ENCODE measurements at places on chromosomes 4 and X.

DNA sequence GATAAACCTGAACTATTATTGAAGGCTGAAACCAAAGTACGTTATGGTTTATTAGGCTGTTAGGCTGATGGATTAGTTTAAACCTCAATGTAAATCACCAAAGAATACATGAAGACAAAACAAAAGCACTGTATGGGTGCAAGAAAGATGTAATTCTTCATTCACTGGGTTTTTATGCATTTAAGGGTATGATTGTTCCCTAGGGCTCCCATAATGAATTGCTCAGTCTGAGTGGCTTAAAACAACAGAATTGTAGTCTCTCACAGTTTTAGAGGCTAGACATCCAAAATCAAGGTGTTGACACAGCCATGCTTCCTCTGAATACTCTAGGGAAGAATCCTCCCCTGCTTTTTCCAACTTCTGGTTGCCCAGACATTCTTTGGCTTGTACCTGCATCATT lies 222.8 kb downstream of the TENM3 start:
- DNase-seq = no peak

GRCh38 chr4:37770016-37770415 lies 56.5 kb upstream of the PGM2 start:
- no peak for DNase-seq

- no peak for DNase-seq
Measured at GRCh38 chr4:114474188-114474800, 124.3 kb upstream of the UGT8 start.

GRCh38 chr4:174402470-174403176 lies 118.9 kb downstream of the CEP44 start:
- DNase-seq = no peak

DNA sequence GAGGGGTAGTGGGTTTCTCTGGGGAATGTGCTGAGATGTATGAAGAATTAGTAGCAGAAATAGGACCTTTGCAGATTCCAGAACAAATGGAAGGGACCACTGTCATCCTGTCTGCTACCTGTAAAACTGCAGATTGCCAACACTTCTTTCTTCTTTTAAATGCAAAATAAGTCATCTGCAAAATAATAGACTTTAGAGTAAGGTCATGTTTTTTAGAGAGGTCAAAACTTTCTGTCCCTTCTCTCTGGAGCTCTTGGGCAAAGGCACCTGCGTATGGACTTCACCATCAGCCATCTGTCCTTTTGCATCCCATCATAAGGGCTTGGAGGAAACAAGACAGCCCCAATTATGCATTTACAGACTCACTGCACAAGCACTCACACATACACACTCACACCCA lies 121.1 kb upstream of the PPARGC1A start:
- DNase-seq = no peak

DNA sequence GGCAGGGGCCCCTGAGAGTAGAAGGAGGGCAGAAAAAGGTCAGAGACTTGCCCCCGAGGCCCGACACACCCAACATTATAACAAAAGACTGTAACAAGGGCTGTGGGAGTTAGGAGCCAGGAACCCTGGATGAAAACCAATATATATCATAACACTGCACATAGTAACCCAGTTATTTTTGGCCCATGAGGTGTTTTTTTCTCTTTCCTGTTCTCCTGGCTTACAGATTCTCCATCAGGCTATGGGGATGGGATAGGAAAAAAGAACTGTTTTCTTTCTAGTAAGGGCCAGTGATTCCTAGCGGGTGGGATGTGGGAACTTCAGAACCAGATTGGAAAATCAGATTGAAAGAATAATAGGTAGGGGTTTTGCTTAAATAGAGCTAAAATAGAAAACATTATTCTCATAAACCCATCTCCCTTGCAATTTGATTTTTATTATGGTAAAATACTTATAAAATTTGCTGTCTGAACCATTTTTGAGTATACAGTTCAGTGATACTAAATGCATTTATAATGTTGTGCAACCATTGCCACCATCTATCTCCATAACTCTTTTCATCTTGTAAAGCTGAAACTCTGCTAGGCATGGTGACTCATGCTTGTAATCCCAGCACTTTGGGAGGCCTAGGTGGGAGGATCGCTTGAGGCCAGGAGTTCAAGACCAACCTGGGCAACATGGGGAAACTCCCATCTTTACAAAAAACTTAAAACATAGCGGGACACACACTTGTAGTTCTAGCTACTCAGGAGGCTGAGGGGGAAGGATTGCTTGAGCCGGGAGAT lies 33.5 kb downstream of the SNX25 start:
- no peak for DNase-seq

DNA sequence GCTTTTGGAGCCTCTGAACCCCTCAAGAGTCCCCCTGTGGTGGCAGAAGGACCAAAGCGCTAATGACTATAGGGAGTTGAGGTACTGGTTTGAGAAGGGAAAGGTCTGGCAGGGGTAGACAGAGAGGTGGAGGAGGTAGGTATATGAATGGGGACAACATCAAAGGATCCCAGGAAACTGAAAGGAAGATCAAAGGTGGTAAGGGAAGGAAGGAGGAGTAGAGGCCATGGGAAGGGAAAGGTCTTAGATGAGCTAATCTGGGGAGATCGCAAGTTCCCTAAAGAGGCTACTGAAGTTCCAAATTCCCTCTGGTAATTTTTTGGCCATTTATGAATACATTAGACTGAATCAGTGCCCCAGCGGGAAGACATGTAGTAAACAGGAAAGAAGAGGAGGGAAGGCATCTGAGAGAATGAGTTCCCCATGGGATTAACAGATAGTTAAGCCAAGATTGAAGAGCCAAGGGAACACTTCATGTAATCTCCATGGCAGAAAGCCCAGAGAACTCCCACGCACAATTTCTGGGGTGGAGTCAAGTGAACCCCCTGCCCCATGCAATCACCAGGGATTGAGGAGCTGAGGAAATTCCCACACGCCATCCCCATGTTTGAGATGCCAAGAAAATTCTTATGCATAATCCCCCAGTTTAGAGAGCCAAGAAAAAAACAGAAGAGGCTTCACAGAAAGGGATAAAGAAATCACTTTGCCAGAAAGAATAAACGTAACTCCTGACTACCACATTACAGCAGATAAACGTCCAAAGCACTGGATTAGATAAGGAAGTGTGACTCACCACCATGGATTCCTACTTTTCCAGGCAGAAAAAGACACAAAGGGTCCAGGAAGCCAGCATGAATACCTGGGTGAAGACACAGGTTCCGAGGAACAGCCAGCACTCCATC lies 25.8 kb downstream of the ZNF630 start:
- DNase-seq = no peak

DNA sequence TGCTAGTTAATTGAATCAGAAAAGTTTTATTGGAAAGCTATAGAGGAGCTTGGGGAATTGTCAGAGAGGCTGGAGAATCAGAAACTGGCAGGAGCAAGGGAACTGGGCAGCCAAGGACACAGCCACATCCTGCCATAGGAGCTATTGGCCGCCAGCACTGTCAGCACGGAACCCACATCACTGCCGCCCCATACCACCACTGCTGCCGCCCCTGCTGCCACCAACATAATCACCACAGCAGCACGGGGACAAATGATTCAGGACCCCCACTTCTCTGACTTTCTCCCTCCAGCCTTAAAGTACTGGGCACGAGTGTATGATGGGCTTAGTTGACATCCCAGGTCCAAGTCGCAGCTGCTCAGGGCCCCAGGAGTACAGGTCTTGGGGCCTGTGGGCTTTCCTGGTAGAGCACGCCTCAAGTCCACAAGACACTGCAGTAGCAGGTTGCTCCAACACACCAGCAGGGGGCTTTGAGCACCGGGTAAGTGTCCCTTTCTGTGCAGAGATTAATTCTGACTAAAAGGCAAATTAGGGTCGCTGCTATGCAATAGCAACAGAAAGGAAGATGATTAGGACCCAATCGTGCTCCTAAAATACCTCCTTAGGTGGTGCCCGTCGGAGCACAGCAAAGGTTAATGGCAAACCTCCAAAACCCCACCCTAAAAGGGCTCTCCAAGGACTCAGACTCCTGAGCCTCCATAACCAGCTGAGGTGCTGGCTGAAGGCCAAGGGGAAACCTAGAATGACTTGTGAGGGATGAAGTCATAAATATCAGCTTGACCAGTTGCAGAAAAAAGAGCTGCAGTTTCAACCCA lies 6.9 kb downstream of the PJA1 start:
- DNase-seq = peak; percentile 26

DNA sequence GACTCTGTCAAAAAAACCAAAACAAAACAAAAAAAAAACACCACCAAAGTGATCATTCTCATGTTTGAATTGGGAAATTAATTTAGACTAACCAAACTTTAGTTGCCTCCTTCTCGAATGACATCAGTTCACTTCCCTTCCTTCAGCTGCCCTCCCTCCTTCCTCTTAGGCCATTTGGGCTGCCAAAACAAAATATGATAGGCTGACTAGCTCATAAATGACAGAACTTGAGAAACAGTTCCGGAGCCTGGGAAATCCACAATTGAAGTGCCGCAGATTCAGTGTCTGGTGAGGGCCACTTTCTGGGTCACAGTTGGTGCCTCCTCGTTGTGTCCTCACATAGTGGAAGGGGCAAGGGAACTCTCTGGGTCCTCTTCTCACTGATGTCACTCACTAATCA lies 16.1 kb upstream of the WAS start:
- DNase-seq = no peak

DNA sequence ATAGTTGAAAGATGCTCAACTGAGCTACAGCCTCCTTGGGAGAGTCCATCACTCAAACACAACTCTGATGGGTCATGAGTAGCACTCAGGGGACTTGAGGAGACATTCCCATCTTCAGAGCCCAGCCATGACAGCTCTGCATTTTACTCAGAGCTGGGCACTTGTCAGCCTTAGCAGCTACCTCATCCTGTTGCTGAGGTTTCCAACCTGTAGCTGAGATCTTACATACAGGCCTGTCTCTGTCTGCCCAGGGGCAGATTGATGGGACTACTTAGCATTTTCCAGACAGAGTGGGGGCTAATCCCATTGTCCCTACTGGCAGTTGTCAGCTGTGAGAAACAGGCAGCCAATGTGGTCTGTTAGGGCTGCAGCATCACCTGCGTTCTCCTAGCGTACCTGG lies 3.5 kb downstream of the FHDC1 start:
- no peak for DNase-seq

DNA sequence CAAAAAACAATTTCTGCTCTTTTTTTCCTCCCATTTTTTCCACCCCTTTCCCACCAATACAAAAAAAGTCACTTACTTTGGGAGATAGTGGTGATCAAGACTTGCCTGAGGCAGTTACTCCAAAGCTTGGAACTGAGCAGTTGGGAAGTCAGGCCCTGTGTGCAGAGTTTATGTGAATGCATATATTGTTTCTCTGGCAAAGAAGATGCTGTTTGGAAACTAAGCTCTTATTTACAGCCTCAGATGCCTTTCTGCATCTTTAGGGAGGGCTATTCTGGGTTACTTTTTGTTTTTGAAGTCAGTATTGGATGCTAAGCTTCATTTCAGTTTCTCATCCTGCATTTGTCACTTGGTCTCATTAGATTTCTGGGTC lies 136.3 kb downstream of the ZNF330 start:
- DNase-seq = no peak

- no peak for DNase-seq
Measured at GRCh38 chr4:184100297-184100885, 117.3 kb downstream of the ENPP6 start.

DNA sequence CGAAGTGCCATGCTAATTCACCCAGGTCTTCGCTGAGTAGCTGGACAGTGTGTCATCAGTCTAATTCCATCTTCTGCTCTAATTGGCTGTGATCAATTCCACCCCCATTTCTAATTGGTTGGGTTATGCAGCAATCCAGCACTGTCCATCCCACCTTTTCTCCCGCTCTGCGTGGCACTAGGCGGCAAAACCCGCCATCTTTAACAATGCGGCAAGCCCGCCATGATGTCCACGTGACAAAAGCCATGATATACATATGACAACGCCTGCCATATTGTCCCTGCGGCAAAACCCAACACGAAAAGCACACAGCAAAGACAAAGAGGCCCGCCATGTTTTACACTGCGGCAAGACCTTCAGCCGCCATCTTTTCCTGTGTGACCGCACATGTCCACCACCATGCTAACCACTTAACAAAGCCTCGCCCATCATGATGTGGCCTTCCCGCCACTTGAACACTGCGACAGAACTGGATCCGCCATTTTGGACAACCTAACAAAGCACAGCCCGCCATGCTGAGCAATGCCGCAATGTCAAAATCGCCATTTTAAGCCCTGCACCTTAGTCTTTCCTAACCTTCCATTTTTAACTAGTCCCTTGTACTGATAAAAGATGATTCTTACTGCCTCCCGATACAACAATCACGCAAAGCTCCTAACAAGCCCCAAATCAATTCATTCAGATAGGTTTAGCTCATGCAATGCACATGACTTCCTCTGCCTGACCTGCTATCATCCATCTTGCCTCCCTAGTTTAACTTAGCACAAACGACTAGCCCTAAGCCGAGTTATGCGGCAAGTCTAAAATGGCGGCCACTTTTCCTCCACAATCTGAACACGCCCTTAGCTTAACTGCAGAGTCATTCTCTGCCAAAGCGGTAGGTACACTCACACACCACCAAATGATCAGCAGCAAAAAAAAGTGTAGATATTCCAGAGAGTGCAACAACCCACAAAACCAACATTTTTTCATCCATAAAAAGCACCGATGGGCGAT lies 288.3 kb downstream of the CHIC1 start:
- DNase-seq = no peak

GRCh38 chr4:26030260-26030667 lies 116.2 kb downstream of the SMIM20 start:
- no peak for DNase-seq

- DNase-seq = no peak
Measured at GRCh38 chr4:89121387-89122068, 10.2 kb downstream of the TIGD2 start.

- DNase-seq = no peak
Measured at GRCh38 chrX:153723351-153724251, 586 bp downstream of the BCAP31 start.

DNA sequence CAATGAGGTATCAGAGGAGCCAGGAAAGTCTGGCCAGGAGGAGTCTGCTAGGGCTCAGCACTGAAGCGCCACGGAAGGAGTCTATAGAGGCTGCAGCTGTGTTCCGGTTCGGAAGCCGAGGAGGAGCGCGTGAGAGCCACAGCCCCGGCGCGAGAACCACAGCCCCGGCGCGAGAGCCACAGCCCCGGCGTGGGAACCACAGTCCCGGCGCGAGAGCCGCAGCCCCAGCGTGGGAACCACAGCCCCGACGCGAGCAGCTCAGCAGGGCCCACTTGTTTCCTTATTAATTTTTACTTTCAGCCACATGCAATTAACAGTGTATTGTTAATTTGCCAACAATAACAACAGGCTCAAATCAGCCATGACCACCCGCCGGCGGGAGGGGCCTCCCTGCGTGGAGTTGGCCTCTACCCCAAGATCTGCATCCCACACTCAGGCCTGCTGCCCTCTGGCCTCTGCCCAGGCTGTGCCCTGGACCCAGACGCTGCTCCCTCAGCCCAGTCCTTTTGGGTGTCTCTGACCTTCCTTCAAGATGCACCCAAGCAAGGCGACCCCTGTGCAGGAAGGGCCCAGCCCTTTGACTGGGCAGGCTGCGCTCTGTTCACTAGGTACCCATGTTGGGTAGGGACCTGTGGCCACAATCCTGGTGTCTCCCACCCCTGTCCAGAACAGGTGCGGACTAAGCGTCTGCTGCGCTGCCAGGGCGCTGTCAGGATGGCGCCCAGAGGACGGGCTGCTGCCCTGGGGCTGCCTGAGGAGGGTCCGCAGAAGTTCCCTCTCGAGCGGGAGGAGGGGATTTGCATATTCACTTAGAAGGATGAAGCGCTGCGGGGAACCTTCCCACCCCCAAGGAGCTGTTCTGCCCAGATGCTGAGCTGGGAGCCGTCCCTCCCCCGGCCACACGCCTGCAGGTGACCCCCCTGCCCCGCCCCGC lies 113.8 kb downstream of the ADRA2C start:
- no peak for DNase-seq
